Esophagus squamous epithelium (tissue), 5 donors: ENCODE measurements at places on chromosomes 12 and 14. TPM values are rescaled to one million over a fixed set of nuclear protein-coding genes. Genes with fewer than 3 reads are reported as not detected.
A peak's percentile ranks its signal among the peaks of the same experiment; 100 is the strongest.

The FAIM2 gene
- total RNA-seq: 2.9 TPM

The RNASE7 gene
- 0.97 TPM for total RNA-seq

The KRT79 gene
- total RNA-seq: not detected

The SLC41A2 gene
- total RNA-seq: 1.4 TPM

The RAD51AP1 gene
- 16.5 TPM for total RNA-seq

The TMEM179 gene
- total RNA-seq: not detected

The IFI27L1 gene
- total RNA-seq: 12.5 TPM

The TPH2 gene
- not detected for total RNA-seq

DNA sequence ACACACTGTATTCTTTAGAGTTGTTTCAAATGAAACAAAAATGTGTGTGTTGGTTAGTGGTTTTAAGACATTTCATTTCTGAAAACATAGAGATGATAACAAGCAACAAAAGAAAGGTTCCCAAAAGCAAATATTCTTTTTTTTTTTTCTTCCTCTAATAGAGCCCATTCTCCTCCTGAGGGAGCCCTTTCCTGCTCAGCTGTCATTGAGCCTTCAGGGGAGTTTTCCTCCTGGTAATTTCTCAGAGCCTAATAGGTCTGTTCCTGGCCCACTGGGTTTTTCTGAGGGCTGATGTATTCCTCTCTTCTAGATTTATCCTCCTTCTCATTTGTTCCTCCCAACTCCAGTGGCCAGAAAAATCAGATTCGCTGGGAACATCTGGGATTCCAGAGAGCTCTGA, 654.5 kb downstream of the NOVA1 start:
- no peak overlapping the region for H3K4me3 ChIP-seq
- H3K27ac ChIP-seq: no peak overlapping the region
- no peaks in the 10 kb centered on the region for H3K27me3 ChIP-seq
- H3K4me1 ChIP-seq: no peaks in the 10 kb centered on the region
- no peak for DNase-seq

DNA sequence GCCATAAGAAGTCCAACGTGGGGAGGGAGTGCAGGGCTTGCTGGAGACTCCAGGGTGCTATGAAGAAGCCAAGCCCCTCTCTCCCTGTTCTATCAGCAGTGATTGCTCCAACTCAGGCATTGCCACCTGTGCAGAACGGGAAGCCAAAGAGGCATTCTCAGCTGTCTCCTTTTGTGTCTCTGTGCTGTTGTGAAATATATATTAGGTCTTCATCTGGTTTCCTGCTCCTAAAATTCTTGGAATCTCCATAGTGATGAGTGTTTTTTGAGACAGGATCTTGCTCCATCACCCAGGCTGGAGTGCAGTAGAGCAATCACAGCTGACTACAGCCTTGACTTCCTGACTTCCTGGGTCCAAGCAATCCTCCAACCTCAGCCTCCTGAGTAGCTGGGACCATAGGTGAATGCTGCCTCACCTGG, 51.2 kb upstream of the AEBP2 start:
- DNase-seq: no peak
- H3K27me3 ChIP-seq: no peaks in the 10 kb centered on the region
- peaks cover 6% of the 10 kb centered on the region for H3K4me1 ChIP-seq
- H3K27ac ChIP-seq: no peak overlapping the region
- no peak overlapping the region for H3K4me3 ChIP-seq

- H3K36me3 ChIP-seq: no peaks in the 10 kb centered on the region
- no peaks in the 10 kb centered on the region for H3K4me1 ChIP-seq
- H3K27me3 ChIP-seq: peaks cover 3% of the 10 kb centered on the region
- no peak overlapping the region for H3K27ac ChIP-seq
- DNase-seq: no peak
- no peak overlapping the region for H3K4me3 ChIP-seq
Measured at GRCh38 chr14:63747846-63748245, 20.0 kb upstream of the SGPP1 start.

- H3K4me1 ChIP-seq: no peaks in the 10 kb centered on the region
- H3K27me3 ChIP-seq: no peaks in the 10 kb centered on the region
- no peak overlapping the region for H3K27ac ChIP-seq
- no peak overlapping the region for H3K4me3 ChIP-seq
- no peak for DNase-seq
Measured at GRCh38 chr14:76227450-76228050, 75.8 kb downstream of the GPATCH2L start.

GRCh38 chr14:80403036-80403435, 191.7 kb upstream of the DIO2 start:
- H3K36me3 ChIP-seq: no peaks in the 10 kb centered on the region
- no peak for DNase-seq
- H3K27me3 ChIP-seq: no peaks in the 10 kb centered on the region
- no peak overlapping the region for H3K27ac ChIP-seq
- H3K4me3 ChIP-seq: no peak overlapping the region

- no peak overlapping the region for H3K4me3 ChIP-seq
- H3K27ac ChIP-seq: peak overlapping the region; percentile 53
- H3K4me1 ChIP-seq: peaks cover 43% of the 10 kb centered on the region
- no peaks in the 10 kb centered on the region for H3K36me3 ChIP-seq
Measured at GRCh38 chr14:51398898-51399297, 158.9 kb downstream of the TMX1 start.

- H3K36me3 ChIP-seq: no peaks in the 10 kb centered on the region
- H3K4me3 ChIP-seq: no peak overlapping the region
- H3K4me1 ChIP-seq: no peaks in the 10 kb centered on the region
- no peaks in the 10 kb centered on the region for H3K27me3 ChIP-seq
- DNase-seq: no peak
- H3K27ac ChIP-seq: no peak overlapping the region
Measured at GRCh38 chr14:66395300-66395699, 90.9 kb upstream of the CCDC196 start.

DNA sequence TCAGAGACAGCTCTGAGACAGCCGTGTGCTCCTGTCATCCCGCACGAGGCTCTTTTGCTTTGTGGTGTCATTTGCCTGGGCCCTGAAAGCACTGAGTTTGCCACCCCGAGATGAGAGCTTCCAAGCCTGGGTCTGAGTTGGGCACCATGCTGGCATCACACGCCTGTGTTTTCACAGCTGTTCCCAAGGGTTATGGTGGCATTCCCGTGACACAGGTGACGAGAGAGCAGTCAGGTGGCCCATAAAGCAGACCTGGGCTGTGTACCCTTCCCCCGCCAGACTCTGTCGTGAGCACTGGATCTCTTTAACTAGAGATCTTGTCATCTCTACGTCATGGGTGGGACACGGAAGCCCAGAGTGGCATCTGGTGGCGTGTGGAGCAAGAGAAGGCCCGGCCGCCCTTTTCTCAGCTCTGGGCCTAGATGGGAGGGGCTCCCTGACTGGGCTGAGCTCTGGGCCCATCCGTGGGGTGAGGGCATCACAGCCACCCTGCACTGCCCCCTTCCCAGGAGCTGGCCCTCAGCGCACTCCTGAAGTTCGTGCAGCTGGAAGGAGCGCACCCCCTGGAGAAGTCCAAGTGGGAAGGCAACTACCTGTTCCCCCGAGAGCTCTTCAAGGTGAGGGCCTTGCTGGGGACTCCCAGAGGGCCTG, 2.6 kb downstream of the NOC4L start:
- H3K4me3 ChIP-seq: no peak overlapping the region
- H3K4me1 ChIP-seq: peaks cover 20% of the 10 kb centered on the region
- no peak overlapping the region for H3K27ac ChIP-seq
- no peak for DNase-seq
- peaks cover 54% of the 10 kb centered on the region for H3K36me3 ChIP-seq
- H3K27me3 ChIP-seq: no peaks in the 10 kb centered on the region

DNA sequence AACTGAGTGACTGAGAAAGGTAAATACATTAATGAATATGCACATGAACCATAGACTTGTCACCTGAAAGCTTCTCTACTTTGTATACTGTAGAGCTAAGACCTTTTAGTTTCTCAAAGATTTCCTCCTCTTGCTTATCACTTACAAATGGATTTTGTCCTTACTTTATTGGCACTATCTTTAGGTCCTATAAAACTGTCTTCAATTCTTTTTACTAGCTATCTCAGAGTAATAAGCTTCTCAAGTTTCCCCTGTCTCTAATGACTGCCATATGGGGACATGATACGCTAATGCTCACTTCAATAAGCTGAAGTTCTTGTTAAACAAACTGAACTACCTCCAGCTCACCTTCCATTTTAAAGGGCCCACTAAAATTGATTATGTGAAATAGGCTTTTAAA, 468.2 kb upstream of the CCDC196 start:
- no peaks in the 10 kb centered on the region for H3K27me3 ChIP-seq
- no peak overlapping the region for H3K27ac ChIP-seq
- no peaks in the 10 kb centered on the region for H3K4me1 ChIP-seq
- H3K4me3 ChIP-seq: no peak overlapping the region
- DNase-seq: no peak
